Peyer's patch (tissue), 4 donors: ENCODE measurements at places on chromosomes 7 and 10.

DNA sequence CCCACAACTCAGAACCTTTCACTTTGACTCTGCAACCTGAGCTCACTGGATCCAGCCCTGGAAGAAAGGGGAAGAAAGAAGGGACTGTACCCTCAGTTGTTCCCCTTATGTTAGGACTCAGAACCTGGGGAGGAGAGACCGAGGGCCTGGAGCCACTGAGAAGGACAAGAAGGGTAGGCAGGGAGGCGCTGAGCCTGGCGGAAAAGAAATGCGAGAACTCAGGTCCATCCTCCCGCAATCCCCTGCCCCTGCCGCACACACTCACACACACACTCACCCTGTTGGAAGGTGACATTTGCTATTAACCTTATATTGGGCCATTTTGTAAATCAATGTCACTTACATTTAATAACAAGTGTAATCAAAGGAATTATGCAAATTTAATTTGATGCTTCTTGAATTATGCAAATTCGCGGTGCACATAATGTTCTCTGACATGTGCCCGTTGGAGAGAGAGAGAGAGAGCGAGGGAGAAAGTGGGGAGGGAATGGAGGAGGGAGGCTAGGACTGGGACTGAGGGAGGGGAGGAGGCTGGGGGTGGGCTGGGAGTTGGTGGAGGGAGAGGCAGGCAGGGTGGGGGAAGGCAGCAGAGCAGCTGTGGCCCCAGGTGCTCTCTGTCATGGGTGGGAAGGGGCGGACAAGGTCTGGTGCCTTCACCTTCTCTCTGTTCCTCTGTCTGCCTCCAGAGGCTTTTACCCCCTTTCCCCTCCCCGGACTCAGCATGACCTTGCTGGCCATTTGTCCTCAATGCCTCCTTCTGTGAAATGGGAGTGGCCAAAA lies 99.6 kb upstream of the PAX2 start:
- no peak for DNase-seq

DNA sequence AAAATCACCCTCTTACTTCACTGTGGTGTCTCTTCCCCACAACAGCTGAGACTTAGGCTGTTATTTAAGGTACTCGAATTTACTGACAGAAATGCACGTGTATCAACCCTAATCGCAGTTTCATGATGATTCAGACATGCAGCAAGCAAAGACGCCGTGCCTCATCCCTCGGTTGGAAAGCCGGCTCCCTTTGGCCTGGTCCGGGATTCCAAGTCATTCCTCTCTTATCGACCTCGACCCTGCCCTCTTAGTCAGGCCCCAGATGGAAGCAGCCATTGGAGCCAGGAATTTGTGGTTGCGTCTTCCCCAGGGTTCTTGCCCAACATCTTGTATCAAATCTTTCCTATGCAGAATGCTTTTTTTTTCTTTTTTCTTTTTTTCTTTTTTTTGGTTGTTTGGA lies 229.5 kb downstream of the GATA3 start:
- no peak for DNase-seq

- DNase-seq, result no peak
These were observed 37.9 kb upstream of the RET start for GRCh38 chr10:43038783-43039623.

DNA sequence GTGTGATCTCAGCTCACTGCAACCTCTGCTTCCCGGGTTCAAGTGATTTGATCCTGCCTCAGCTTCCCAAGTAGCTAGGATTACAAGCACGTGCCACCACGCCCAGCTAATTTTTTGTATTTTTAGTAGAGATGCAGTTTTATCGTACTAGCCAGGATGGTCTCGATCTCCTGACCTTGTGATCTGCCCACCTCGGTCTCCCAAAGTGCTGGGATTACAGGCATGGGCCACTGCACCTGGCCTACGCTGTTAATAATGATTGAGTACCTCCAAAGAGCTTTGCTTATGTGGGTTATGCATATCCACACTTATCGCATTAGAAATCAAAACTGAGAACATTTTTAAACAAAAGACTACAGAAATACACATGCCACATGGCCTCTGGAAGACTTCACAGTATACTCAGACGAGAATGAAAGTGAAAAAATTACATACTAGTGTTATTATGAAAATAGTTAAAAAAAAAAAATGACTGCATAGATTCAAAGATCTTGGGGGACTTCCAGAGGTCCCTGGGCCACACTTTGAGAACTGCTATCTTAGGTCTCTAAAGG lies 25.4 kb downstream of the RPP38 start:
- DNase-seq, result no peak

- no peak for DNase-seq
These were observed 12.3 kb upstream of the IFT22 start for GRCh38 chr7:101333912-101334311.

GRCh38 chr10:88913788-88914187 lies 33.7 kb downstream of the STAMBPL1 start:
- DNase-seq, result no peak

GRCh38 chr7:33425395-33425794 lies 296.0 kb downstream of the BBS9 start:
- DNase-seq, result no peak

- no peak for DNase-seq
These were observed 121.3 kb downstream of the PRLHR start for GRCh38 chr10:118474111-118474510.

DNA sequence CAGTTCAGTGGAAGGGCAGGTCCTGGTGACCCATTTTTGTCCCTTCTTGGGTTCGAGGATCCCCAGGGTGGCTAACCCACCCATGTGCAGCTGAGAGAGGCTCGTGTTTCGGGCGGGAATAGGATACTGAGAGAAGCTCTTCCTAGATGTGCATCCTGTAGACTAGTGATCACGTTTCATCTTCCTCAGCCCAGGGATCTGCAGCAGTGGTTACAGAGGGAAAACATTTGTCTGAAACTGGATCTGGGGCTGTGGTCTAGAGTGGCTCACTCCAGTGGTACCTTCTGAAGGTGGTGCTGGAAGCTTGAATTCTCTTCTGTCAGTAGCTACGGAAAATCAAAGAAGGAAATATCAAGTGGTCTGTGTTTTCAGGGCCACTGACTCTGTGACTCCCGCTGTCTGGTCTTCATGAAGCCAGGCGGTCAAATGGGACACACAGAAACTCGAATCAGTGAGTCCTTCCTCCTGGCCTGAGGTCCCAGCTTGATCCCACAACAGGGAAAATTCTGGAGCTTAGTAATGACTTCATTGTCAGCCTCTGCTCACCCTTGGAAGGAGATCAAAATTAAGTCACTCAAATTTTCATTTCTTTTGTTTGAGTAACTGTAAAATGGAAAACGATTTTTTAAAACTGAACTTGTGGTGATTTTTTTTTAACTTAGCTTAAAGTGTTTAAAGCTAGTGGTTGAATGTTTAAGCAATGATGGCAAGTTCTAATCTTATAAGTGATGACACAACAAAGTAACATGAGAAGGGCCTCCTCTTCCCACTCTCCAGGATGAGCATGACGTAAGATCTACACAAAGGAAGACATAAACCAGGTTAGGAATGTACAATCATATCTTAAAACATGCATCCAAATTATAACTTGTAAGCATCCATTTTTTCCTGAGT lies 469.3 kb upstream of the KLF6 start:
- no peak for DNase-seq

DNA sequence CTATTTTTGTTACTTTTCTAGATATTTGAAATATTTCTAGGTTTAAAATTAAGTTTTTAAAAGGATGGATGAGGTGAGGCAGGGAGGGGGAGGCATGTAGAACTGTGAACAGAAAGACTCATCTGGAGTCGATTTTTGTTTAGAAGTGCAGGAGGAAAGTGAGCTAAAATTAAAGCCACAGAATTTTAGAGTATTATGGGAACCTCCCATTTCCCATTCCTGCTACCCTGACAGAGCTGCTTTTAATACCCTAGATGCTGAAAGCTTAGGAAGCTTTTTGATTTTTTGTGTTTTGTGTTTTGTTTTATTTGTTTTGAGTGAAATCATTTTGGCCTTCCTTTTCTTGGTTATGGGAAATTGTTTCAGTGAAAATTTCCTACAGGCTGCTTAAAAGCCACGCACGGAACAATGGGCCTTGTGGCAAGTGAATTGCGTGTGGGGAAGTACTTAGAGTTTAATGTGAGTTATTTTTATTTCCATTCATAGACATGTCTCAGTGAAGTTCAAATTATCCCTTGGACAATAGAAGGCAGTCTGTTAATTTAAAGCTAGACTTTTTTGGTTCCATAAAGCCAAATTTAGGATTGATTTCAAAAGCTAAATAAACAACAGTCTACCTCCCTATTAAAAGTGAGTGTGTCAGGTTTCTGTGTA lies 102.0 kb upstream of the HDAC9 start:
- DNase-seq, result no peak
